ENCODE measurements at places on chromosomes 4 and X.

DNA sequence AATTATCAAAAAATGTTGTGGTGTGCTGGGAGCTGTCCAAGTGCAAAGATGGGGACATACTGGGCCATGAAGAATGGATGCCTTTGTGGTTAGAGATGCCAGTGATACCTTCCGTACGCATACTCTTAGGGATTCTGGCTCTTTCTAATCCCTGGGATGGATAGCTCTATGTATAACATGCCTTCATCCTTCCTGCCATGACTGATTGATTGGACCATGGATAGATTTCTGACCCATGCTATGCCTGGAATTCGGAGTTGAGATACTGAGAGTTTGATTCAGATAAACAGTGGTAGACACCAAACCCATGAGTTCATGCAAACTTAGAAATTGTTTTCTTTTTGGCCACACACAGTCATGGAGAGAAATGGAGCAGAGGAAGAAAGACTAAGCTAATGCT lies 147.2 kb upstream of the WDFY3 start:
- DNase-seq: no peak

GRCh38 chr4:44623676-44624075 lies 27.7 kb downstream of the YIPF7 start:
- peak; percentile 7 for DNase-seq

GRCh38 chrX:11039926-11040325 lies 71.2 kb upstream of the HCCS start:
- no peak for DNase-seq

DNA sequence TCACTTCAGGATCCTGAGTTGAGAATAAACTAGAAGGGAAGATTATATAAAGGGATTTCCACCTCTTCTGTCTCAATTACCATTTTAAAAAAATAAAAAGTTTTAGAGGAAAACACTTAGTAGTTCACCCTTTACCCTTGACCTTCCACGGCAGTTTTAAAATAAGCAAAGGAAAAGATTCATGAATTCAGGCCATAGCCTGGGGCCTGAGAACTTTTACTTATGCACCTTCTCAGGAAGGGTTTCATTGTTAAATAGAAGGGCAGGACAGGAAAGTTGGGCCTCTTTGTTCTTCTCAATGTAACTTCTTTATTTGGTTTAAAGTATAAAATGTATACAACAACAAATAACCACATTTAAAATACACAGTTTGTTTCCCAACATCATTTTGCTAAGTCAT lies 54.9 kb downstream of the PKD2 start:
- DNase-seq: no peak

DNA sequence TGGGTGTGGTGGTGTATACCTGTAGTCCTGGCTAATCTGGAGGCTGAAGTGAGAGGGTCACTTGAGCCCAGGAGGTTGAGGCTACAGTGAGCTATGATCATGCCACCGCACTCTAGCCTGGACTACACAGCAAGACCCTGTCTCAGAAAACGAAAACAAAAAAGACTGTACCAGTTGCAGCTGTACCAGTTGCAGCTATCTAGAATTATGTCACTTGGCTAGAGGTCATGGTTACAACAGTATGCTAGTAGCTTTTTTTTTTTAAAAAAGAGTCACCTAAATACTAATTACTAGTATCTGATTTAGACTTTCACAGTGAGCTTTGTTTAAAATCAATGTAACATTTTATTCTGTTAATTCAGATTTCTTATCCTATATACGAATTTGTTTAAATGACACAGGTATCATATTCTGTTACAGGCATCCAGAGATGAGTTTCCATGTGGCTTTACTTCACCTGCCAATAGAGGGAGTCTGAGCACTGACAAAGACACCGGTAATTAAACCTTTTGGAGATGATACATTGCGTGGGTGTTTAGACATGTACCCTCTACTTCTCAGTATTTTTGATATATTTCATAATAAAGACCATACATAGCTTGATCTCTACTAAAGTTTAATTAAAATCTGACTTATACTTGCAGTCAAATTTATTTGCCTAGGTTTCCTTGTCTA lies 100.2 kb upstream of the IL13RA1 start:
- DNase-seq: no peak

- DNase-seq: no peak
These were observed 31.1 kb upstream of the MID1IP1 start for GRCh38 chrX:38770152-38770551.

DNA sequence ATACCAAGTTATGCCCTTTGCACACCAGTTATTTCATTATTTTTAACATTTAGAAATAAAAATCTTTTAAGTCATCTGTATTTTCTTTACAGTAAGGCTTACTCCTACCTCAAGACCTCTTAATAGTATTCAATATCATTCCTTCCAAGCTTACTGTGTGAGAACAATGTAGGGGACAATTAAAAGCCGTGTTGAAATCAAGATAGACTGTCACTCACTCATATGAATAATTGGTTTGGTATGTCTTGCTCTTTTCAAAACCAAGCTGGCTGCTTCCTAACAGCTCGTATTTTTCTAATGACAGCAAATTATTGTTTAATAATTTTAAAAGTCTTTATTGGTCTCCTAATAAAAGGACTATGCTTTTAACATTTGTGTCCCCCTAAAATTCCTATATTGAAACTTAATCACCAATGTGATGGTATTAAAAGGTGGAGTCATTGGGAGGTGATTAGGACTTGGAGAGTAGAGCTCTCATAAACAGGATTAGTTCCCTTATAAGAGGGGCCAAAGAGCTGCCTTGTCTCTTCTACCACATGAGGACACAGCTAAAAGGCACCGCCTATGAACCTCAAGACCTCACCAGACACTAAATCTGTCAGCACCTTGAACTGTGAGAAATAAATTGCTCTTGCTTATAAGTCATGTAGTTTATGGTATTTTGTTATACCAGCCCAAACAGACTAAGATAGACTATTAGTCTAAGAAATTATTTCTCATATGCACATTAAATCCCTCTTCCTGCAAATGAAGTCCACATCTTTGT lies 4.1 kb downstream of the ABCB7 start:
- DNase-seq: no peak

GRCh38 chrX:32545101-32545500 lies 666.2 kb downstream of the DMD start:
- DNase-seq: no peak

DNA sequence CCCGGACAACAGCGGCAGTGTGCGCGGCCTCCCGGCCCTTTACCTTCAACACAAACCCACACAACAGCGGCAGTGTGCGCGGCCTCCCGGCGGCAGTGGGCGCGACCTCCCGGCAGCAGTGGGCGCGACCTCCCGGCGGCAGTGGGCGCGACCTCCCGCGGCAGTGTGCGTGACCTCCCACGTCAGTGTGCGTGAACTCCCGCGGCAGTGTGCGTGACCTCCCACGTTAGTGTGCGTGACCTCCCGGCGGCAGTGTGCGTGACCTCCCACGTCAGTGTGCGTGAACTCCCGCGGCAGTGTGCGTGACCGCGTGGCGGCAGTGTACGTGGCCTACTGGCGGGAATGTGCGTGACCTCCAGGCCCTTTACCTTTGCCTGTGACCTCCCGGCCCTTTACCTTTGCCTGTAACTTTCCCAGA lies 576.6 kb upstream of the FRG1 start:
- no peak for DNase-seq

- no peak for DNase-seq
These were observed 472.4 kb upstream of the NWD2 start for GRCh38 chr4:36772154-36772516.

DNA sequence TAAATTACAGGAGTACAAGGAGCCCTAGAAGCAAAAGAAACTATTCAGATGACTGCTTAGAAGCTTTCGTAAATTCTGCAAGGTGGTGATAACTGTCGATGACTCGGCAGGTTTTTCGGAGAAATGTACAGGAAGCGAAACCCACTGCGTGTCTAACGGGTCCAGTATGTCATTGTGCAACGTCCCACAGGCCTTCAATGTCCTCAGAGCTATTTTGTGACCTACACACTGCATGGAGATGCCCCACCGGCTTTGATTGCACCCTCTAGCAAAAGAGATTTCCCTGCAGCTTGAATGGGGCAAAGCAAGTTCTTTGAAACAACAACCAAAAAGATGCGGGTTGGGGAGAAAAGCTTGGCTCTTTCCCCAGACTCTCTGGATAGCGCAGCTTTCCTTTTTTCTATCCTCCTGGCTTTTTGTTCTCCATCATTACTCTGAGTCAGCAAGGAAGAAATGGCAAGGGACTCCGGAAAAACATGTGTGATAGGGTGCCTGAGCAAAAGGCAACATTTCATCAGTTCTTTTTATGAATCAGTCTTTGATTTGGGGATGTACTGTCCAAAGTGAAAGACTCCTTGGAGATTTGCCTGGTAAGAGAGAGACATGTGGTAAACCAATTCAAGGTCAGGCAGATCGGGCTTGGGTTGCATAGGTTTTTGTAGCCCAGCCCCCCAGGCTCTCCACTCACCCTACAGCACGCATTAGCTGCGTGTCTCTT lies 112.0 kb upstream of the TBL1X start:
- DNase-seq: peak; percentile 31

- no peak for DNase-seq
These were observed 10.6 kb downstream of the ADAM29 start for GRCh38 chr4:174928575-174929253.

DNA sequence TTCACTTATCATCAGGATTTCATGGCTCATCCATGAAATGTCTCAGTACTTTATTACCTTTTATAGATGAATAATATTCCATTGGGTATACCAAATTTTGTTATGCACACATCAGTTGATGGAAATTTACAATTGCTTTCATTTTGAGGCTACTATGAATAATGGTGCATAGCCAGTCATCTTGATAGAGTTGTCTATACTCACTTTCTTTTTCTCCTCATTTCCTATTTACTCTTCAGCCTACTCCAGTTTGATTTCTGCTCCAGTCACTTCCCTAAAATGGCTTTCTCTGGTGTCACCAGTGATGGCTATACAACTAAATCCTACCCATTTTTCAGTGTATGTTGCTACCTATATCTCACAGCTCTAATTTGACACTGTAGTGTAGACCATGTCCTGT lies 743.5 kb upstream of the MAGEB2 start:
- DNase-seq: no peak

DNA sequence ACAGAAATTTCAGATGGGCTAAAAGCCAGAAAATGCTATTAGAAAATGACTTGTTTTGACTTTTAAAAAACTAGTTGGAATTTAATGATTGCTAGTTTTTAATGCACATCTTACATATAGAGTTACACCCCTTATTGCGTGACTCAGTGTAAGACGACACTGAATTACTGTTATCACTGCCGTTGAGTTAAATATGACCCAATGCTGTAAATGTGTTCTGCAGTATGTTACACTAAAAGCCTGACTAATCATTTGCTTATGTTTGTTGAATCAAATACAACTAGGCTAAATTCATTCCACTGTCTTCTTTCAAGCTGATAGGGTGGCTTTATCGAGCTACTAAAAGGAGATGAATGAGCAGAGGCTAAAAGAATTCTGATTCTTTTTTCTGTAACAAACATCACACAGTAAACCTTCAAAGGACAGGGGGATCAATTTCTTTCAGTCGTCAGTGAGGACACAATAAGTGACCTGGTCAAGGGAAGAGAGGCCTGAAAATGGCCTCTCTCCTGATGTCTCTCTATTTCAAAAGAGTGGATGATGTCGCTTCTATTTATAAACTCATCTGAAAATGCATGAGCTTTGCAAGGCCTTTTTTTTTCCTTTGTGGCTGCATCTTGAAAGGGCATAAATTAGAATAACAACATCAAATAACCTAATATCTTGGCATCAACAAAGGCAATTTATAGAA lies 142.2 kb upstream of the KCNIP4 start:
- no peak for DNase-seq

- DNase-seq: no peak
These were observed 97.3 kb upstream of the NOCT start for GRCh38 chr4:138918169-138918869.

DNA sequence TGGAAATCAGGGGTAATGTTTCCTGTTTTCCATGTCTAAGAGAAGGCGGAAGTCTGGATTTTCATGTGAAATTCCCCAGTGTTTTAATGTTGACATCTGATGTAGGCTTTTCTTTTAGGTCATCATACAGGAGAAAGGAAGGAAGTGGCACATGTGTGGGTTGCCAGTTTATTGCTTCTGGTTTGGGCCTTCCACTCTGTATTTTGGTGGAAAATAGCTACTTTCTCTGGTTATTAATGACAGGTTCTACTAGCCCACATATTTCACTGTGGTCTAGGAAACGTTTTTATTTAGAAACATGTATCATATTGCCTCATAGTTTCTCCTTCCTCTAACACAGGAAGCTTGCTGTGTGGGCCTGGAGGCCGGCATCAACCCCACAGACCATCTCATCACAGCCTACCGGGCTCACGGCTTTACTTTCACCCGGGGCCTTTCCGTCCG lies 7.2 kb downstream of the PDHA1 start:
- no peak for DNase-seq

DNA sequence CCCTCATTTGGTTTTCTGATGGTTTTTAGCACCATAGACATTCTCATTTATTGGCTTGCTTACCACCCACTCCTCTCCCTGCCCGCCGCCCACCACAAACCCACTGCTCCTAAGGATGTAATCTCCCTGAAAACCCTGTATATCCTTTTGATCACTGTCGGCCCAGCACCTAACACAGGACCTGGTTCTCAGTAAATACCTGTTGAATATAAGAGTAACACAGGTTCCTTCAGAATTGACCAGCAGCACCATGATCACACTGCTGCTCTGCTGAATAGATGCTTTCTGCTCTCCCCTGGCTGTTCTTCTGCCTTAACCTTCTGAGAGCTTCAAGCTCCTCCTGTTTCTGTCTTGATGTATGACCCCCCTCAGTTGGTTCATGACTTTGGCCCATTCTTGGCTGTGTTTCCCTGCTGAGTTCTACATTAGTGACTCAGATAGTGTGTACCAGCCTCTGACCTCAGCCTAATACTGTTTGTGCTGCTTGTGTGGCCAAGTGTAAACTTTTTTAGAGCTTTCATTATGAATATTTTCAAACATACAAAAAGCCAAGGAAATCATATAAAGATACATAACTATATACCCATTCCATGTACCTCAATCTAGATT lies 265.3 kb downstream of the FRMPD4 start:
- no peak for DNase-seq

DNA sequence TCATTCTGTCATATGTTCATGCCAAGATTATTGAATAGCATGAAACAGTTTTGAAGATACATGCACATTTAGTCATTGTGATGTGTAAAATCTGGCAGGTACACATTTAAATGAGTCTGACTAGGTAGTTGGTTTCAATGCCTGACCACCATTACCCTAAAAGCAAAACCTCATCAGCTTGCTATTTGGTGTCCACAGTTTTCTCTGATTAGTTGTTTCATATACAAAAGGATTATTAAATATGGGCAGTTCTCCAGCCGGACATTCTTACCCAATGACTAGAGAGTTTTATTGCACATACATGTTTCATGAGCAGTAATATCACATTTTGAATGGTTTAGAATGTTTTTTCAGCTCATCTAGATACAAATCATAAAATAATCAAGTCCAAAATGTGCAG lies 23.7 kb downstream of the DCHS2 start:
- no peak for DNase-seq

- no peak for DNase-seq
These were observed 328.3 kb downstream of the UNC5C start for GRCh38 chr4:95220205-95221175.

GRCh38 chr4:30755346-30755745 lies 35.2 kb downstream of the PCDH7 start:
- DNase-seq: no peak
